ENCODE measurements at places on chromosomes 3 and 15. TPM values are rescaled to one million over a fixed set of nuclear protein-coding genes. Genes with fewer than 3 reads are reported as not detected.

- no peak for DNase-seq
Measured at GRCh38 chr15:99345832-99346462, 94.7 kb downstream of the LRRC28 start.

- no peak for DNase-seq
Measured at GRCh38 chr3:146214493-146214892, 36.4 kb downstream of the PLSCR4 start.

Gene RASGRF1
- total RNA-seq = 1.1 TPM

DNA sequence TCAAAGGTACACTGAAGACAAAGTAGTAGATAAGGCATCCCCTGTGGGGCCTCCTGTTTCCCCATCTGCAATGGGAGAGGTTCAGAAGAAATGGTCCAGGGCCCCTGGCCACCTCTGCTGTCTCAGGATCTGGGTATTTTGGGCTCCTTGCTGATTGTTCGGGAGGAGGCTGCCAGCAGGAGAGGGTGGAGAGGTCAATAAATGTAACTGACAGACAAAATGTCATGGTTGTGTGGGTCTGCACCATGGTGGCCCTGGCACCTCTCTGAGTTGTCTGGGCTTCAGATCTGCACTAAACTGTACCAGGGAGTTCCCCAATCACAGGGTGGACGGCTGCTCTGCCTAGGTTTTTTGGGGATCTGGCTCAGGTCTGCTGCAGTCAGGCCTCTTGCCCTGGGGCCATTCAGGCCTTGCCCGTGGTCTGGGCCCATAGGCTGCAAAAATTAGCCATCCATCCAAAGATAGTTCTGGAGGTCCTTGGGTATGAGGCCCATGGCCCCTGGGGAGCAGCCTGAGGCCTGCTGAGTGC, 7.4 kb downstream of the NBEAL2 start:
- DNase-seq = no peak

GRCh38 chr3:29695643-29696198, 414.9 kb downstream of the RBMS3 start:
- DNase-seq = no peak

- no peak for DNase-seq
Measured at GRCh38 chr3:112020674-112021085, 13.9 kb upstream of the TMPRSS7 start.

DNA sequence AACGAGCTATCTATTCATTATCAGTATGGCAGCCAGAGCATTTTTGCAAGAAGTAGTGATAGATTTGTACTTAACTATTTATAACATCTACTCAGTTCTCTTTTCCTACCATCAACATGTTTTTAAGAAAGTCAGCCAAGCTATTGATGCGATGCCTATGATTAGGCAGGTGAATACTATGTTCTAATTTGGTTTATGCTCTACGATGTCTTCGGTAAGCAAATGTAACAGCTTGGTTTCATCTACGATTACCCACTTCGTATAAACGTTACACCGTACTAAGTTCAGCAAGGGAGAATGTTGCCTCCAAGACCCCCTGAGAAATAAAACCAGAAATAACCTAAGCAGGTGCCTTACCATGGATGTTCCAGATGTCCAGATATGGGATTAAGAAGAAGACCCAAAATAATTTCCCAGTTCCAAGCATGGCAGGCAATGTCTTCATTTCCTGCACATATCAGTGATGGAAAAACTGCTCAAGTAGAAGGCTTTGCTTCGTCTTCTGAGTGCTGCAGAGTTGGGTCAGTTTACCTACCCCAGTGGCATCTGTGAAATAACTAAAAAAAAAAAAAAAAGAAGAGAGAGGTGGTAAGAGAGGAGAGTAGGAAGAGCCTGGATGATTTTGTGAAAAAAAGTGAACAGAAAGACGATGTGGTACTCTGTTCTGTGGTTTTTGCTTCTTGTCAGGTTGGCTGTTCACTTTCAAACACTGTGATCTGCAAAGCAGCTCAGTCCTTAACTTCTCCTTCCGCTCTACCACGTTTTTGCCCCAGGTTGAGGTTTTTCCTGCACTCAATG, at the start of gene BTLA:
TSS of gene BTLA (minus strand) at position 559 of the 798 bp plus-strand sequence. CDS start at position 445, 114 bp downstream.
- no peak for DNase-seq

DNA sequence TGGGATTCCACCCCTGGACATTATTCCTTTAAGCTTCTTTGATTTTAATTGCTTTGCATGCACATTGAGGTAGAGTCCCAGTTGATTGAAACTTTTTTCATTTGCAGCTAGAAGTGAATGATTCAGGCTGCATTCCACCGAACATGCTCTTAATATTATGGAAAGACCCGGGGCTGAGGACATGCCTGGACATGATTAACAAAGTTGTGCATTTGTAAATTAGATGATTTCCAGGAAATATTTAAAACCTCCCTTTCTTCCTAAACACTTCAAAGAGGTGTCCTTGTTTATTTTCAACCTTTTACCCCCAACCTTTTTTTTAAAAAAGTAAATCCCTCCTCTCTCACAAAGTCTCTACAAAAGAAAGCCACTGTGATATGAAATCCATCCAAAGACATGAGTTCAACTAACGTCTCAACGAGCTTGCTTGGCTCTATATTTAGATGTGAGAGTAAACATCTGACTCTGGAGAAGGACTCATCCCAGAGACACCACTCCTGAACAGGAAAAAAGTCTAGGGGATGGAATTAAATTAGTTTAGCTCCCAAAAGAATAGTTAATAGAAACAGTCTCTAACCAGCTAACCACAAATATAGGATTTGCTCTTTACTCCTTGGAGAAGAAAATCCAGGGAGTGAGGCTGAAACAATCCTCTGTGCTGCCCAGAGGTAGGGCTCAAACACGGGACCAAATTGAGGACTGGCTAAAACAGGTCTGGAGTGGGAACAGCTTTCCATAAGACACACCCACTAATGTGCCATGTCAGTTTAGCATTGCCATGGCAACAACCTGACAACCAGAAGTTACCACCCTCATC, 83.1 kb downstream of the XXYLT1 start:
- DNase-seq = no peak

Gene CHRFAM7A
- total RNA-seq = 0.69 TPM

Gene PRTG
- 3.3 TPM for total RNA-seq

Gene IL16
- 6.0 TPM for total RNA-seq

DNA sequence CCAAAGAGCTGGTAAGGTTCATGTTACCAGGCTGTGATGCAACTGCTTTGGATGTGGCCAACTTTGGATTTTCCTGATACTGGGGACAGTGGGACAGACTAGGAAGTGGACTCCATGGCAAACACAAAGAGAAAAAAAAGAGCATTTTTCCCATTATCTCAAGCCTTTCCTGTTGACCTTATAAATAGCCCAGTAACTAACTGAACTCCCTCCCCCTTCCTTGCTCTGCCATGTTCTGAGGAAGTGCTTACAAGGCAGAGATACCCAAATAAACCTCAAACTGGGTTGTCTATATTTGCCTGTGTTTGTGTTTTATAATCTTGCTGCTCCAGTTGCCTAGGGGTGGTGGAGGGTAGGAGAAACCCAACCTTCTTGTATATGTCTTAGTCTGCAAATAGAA, 27.3 kb upstream of the SLC9A9 start:
- DNase-seq = no peak

Gene MYZAP
- 5.5 TPM for total RNA-seq

Gene CSPG4
- 4.9 TPM for total RNA-seq

DNA sequence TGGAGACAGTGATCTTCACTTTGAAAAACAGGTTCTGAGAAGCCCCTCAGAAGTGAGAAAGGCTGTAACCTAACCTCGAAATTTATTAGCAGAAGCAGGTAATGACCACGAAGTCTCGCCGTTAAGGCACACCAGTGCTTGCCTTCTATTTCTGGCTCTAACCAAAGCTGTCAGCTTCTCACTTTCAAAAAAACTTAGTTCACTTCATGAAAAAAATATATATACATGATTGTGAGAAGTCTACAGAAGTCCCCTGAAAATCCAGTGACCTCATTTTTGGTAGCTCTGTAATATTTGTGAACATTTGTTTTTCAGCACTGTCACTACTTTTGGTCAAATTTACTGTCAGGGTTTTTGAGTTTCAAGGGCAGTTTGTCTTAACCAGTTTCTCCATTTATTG, 19.1 kb upstream of the AKAP13 start:
- DNase-seq = no peak

Gene ITIH1
- not detected for total RNA-seq

Data from ovary (tissue), 10 donors.